ENCODE measurements at places on chromosomes 1 and 21. TPM values are rescaled to one million over a fixed set of nuclear protein-coding genes. Genes with fewer than 3 reads are reported as not detected.

GRCh38 chr1:201019321-201019977 lies 4.1 kb downstream of the KIF21B start:
- DNase-seq = peak; percentile 97

The CD53 gene
- total RNA-seq = 392 TPM

- DNase-seq = no peak
Observed at GRCh38 chr1:81073580-81073979, 727.2 kb upstream of the ADGRL2 start.

The LORICRIN gene
- not detected for total RNA-seq

Data from activated CD8-positive, alpha-beta T cell treated with anti-CD3 and anti-CD28 coated beads, Interleukin-2, amount 10 ng/mL, durations not matched to agents 7 days and 5 days (primary cell).